ENCODE measurements at places on chromosomes 1 and 21.

- no peak for DNase-seq
Measured at GRCh38 chr21:46374761-46375389, 50.9 kb downstream of the PCNT start.

GRCh38 chr21:41500931-41501381 lies 7.0 kb downstream of the TMPRSS2 start:
- no peak for DNase-seq

GRCh38 chr1:85027242-85027983 lies 20.9 kb downstream of the MCOLN3 start:
- no peak for DNase-seq

DNA sequence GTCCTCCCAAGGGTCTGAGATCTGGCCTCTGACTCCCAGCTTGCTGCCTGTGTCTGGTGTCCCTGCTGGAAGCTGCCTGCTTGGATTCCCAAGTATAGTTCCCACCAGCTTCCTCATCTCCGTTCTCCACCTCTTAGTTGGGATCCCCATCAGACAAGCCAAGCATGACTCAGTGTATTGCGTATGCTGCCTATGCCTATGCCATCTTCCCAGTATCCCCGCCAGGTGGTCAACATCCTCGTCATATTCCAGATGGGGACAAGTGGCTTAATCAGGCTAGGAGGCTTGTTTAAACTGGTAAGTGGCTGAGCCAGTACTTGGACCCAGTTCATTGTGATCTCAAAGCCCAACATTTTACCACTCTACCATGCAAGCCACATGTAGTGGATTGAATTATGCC lies 204.4 kb downstream of the GRIK3 start:
- no peak for DNase-seq

- DNase-seq = peak; percentile 28
Measured at GRCh38 chr1:66758241-66758755, 6.0 kb downstream of the DYNLT5 start.

DNA sequence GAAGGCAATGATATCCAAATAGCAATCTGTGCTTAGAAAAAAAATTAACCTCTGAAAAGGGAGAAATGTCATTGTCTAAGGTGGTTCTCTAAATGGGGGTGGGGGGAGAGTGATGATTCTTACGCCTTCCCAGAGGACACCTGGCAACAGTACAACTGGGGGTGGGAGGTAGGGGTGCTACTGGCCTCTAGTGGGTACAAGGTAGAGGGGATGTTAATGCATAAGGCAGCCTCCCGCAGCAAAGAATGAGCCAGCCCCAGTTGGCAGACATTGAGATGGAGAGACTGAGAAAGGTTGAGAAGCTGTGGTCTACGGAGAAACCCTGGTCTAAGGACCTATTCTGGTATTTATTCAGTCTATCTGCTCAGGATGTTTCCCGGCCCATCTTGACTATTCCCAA lies 472.2 kb upstream of the RUNX1 start:
- no peak for DNase-seq

DNA sequence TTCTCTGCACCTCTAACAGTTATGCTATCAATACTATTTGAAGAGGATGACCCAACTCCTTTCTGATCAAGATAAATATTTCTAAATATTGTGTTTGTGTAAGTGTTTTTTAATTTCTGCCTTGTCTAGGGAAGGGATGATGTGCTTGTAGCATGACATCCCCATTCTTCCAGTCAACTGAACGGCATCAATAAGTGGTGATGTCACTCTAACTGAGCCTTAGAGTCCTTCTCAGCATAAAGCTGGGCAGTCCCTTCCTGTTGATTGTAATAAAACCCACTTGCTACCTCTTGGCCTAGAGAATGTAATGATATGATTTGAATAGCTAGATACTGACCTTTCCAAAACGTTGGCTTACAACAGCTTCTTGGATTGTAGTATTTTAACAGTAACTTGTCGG lies 52.5 kb upstream of the KCNJ6 start:
- no peak for DNase-seq

DNA sequence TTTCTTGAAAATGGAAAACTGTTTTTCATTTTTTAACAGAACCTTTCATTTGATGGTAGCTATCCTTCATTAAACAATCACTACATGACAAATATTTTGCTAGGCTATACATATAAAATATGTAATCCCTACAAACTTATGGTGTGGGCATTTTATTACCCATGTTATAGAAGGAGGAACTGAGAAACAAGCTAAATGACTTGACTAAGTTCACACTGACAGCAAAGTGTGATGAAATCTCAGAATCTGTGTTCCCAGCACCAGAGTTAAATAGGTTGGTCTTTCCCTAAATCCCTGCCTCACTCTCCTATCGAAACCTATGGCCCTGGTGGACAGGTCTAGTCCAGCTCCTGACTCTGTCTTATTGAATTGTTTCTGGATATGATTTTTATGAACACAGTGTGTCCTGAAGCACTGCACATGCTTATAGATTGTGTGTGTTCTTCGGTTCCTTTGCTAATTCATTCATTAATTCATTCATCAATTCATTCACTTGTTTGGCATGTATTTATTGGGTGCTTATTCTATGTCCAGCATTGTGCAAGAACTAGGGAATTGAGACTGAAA lies 301.0 kb downstream of the GRIK1 start:
- no peak for DNase-seq

DNA sequence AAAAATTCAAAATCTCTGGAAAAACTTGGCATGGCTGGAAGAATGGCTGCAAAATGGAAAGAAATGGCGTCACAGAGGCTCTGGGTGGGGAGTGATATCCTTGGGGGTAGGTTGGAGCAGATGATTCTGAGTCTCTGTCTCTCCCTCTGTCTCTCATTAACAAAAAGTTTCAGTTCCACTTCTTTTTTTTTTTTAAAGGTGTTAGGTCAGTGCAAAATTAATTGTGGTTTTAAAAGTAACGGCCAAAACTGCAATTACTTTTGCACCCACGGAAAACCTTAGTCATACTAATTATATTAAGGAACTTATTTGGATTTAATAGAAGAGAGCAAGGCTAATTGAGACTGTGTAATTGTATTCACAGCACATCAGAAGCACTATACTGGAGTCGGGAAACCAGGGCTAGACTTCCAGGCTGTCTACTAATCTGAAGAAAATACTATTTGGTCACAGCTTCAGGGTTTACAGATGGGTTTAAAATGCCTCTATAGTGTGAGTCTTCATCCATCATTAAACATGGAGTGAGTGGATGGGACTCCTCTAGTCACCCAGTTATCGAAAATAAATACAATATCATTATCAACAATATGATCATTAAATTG lies 289.1 kb upstream of the PLD5 start:
- no peak for DNase-seq

- no peak for DNase-seq
Measured at GRCh38 chr1:239952348-239953308, 139.1 kb upstream of the FMN2 start.

DNA sequence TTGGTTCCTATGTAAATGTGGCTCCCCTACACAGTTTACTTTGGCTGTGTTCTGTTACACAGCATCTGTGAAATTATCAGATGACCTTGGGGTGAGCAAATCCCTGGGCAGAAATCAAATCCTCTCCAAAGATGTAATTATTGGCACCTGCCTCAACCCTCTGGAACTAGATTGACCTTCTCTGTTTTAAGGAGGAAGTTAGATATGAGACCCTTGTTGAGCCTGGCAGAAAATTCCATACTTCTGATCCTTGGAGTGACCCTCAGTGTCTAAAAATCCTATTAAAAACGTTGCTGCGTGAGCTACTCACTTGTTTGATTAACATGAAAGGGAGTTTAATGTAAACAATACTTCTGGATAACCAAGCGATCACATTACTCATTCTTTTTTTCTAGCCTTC lies 122.0 kb downstream of the CLIC6 start:
- no peak for DNase-seq

GRCh38 chr21:37704751-37705150 lies 211.5 kb downstream of the KCNJ6 start:
- no peak for DNase-seq

- peak; percentile 29 for DNase-seq
Measured at GRCh38 chr1:235067396-235068157, 61.1 kb downstream of the TOMM20 start.

- DNase-seq = no peak
Measured at GRCh38 chr1:148264374-148265276, 112.5 kb upstream of the NBPF11 start.

GRCh38 chr1:244980605-244981004 lies 116.3 kb upstream of the HNRNPU start:
- no peak for DNase-seq

GRCh38 chr1:245679821-245680780 lies 525.3 kb downstream of the KIF26B start:
- no peak for DNase-seq

GRCh38 chr1:233357595-233358397 lies 30.3 kb downstream of the MAP3K21 start:
- DNase-seq = no peak

- no peak for DNase-seq
Measured at GRCh38 chr1:200850554-200850953, 22.2 kb upstream of the GPR25 start.

DNA sequence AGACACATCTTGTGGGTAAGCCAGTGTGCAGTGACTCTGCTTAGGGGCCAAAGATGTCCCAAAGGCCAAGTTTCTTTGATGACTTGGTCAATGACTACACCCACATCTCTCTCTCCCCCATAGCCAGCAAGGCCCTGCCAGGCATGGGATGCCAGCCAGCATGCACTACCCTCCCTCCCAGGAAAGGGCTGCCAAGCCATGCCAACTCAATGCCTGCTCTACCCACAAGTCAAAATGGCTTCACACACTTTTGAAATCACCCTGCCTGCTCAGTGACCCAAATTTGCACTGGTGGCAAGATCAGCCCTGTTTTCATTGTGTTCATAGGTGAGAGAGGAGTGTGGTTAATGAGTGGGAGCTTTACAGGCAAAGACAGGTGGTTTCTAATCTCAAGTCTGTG lies 112.5 kb downstream of the MATN1 start:
- no peak for DNase-seq

GRCh38 chr1:70324683-70325082 lies 29.8 kb downstream of the ANKRD13C start:
- DNase-seq = peak; percentile 61

DNA sequence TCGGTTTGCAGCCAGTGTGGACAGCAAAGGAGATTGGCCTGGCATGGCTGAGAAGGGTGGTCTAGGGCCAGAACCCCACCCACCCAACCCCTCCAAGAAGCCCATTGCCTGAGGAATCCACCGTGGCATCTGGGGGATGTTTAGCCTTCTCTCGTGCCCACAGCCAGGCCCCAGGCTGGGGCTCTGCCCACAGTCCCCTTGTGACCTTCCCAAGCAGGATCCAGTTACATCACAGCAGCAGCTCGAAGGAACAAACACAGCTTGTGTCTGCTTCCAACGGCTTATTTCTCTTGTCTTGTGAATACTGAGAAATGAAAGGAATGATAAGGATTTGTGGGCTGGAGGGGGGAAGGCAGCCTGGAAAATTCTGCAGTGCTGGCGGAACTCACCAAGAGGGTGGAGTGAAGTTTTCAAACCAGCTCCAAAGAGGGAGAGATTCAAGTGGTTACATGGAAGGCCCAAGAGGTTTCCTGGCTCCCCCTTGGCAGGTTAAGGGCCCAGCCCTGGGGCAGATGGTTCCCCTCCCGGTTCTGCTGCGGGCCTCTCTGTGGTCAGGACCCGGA lies 61.6 kb downstream of the DHRS3 start:
- no peak for DNase-seq

GRCh38 chr21:42254651-42255601 lies 36.0 kb downstream of the ABCG1 start:
- DNase-seq = no peak

DNA sequence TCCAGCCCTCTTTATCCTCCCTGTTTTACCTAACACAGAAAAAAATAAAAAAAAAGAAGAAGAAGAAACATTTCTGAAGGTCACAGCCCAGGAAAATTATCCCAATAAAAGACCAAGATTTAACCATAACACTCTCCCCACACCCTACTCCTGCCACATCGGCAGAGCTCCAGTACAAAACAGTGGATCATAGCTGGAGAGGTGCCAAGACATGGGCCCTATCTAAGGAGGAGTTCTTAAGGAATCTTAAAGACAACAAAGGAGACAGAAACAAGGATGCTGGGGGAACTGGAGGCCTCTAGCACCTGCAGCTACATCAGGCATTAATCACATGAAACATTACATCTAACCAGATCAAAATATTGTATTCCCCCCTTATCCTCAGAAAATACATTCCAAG lies 432.8 kb downstream of the MATN1 start:
- no peak for DNase-seq

GRCh38 chr1:168093616-168094015 lies 43.1 kb downstream of the GPR161 start:
- no peak for DNase-seq

- no peak for DNase-seq
Measured at GRCh38 chr21:43719748-43720538, 1.0 kb downstream of the PDXK start.

GRCh38 chr1:183033205-183033604 lies 10.0 kb downstream of the LAMC1 start:
- no peak for DNase-seq

GRCh38 chr1:208156310-208156709 lies 87.9 kb downstream of the PLXNA2 start:
- no peak for DNase-seq

DNA sequence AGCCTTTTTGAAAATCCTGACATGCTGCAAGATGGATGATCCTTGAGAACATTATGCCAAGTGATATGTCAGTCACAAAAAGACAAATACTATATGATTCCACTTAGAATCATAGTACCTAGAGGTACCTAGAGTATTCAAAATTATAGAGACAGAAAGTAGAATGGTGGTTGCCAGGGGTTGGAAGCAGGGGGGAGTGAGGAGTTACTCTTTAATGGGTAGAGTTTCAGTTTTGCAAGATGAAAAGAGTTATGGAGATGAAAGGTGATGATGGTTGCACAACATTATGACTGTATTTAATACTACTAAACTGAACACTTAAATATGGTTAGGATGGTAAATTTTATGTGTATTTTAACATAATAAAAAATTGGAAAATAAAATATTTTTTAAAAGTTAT lies 37.9 kb upstream of the PODN start:
- no peak for DNase-seq

DNA sequence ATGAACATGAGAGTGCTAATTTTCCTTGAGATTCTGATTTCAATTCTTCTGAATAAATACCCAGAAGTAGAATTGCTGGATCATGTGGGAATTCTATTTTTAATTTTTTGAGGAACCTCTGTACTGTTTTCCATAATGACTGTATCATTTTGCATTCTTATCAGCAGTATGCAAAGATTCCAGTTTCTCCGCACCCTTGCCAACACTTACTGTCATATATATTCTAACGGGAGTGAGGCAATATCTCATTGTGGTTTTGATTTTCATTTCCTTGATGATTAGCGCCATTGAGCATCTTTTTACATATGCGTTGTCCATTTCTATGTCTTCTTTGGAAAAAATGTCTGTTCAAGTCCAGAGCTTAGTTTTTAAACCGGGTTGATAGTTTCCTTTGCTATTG lies 33.2 kb downstream of the VCAM1 start:
- DNase-seq = no peak

DNA sequence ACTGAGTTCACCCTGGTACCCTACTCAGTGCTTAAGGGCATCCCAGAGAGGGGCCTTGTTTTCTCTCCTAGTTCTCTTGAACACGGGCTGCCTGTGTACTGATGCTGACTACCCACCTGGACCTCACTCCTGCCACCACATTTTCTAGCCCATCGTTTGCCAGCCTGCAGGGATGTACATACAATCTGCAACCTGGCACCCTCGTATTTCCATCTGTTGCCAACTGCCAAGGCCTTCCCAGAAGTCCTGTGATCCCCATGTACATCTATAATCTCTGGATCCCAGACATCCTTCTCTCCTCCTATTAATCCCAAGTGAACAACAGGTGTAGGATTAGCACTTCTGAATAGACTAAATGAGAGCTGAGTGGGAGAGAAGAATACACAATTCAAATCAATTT lies 212.0 kb downstream of the SLC45A1 start:
- DNase-seq = no peak

Measured in hematopoietic multipotent progenitor cell treated with erythropoietin and hydrocortisone succinate and interleukin-3 and kit ligand, for 17 days (in vitro differentiated cells).